Caco-2 (cell line): ENCODE measurements at places on chromosomes 1 and 21.

DNA sequence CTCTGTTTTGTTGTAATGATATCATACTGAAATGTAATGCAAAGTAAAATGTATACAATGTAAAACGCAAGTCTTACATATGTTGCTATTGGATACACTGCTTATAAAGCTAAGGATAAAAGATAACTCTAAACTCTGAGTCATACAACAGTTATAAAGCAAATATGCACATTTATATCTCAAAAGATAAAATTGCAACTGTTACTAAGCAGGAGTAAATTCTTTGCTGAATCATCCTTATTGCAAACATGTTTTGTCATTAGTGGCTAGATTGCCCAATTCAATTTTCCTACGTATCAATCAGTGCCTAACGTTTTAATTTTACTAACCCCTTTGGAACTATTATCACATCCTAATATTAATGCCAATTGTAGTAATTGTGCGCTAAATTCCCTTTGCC lies 762.9 kb downstream of the LTN1 start:
- DNase-seq: no peak

DNA sequence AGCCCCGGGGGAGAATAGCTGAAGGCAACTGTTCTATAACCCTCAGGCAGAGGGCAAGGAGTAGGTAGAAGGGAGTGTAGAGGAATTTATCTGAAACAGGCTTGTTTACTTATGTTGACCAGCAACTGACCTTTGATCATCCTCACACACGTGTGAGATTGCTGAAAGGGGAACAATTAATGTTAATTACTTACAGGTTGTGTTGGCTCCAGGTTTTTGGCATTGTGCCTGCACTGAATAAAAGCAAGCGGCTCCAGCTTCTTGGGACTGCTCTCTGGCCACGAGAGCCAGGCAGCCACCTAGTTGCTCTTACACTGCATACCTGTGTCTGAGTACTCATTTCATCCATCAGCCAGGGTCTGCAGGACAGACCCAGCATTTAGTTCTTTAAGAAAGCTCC lies 41.3 kb upstream of the ARHGEF10L start:
- peak; percentile 43 for DNase-seq

GRCh38 chr1:182069028-182069466 lies 7.5 kb upstream of the ZNF648 start:
- peak; percentile 76 for DNase-seq

- no peak for DNase-seq
These were observed 119.2 kb downstream of the SYF2 start for GRCh38 chr1:25113086-25113485.

- DNase-seq: no peak
These were observed 533.4 kb downstream of the MATN1 start for GRCh38 chr1:30189818-30190500.

DNA sequence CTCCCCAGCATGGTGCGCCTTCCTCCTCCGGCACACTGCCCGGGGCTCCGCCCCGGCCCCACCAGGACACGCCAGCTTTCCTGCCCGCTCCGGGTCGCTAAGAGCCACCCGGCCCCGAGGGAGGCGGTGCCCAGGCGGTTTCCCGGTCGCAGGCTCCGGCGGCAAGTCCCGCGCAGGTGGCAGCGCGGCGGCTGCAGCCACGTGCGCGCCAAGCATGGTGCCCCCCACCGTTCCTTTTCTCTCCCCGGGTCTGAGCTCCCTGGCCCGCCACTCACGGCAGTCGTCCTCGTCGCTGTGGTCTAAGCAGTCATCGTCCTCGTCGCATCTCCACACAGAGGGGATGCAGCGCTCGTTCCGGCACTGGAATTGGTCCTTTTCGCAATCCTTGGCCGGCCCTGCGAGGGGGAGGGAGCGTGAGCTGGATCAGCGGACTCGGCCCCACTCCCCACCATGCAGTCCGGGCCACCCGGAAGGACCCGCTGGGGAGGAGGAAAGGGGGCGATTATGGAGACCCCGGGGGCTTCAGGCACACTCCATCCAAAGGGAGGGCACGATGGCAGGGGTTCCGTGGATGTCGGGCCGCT lies 1.2 kb downstream of the LRP8 start:
- DNase-seq: peak; percentile 37

GRCh38 chr1:7580923-7581753 lies 190.0 kb upstream of the VAMP3 start:
- DNase-seq: peak; percentile 3

- no peak for DNase-seq
These were observed 360.4 kb upstream of the NR5A2 start for GRCh38 chr1:199667089-199667488.

DNA sequence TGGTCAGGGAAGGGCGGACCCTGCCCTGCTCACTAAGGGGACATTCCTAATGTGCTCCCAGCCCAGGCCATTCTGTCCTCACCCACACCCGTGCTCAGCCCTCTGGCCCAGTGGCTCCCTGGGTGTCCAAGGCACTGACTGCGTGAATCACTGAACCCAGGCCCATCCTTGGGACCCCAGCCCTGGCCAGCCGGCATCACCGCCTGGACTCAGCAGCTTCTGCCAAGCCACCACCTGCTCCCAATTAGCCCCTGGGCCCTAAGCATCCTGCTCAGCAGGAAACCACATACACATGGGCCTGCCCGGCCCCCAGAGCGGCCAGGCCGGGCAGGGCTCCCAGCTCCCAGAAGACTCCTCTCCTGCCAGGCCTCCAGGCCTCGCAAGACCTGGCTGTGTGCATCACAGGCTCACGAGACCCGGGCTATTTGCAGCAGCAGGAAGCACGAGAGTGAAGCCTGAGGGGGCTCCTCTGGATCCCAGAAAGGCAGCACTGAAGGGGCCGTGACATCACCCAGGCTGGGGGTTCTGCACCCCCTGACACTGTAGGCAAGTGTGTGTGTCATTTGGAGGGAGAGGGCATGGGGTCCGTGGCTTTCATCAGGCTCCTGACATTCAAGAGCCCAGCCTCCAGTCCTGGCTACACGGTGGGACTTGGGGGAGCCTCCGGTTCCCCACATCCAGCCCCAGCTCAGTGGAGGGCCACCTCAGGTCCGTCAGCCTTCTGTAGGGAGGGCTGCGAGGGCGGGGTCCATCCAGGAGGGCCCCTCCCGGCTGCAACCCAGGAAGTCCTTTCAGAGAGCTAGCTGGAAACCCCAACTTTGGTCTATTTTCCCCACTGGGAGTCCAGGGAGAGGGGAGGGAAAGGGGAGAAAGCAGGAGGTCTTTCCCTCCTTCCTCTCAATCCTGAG lies 1.6 kb downstream of the MFAP2 start:
- DNase-seq: no peak

GRCh38 chr1:108962681-108963051 lies 618 bp downstream of the CLCC1 start:
- DNase-seq: peak; percentile 47

GRCh38 chr1:199843861-199844260 lies 183.6 kb upstream of the NR5A2 start:
- DNase-seq: no peak

DNA sequence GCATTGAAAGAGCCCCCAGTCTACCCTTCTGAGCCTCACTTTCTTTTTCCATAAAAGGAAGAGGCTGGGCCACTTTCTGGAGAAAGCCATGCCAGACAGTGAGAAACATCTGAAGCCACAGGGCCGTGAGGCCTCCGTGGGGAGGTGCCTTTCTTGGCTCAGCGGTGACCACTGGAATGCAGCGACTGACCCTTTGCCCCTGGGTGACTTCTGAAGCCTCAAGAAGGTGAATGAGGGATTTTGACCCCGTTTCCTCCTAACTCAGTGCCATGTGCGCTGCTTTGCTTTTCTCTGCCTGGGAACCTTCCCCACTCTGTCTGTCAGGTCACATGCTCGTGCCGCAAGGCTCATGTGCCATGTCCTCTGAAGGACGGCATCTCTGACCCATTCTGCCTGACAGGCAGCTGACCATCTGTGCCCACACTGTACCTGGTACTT lies 44.7 kb upstream of the A3GALT2 start:
- peak; percentile 30 for DNase-seq

GRCh38 chr1:151002051-151002450 lies 4.7 kb downstream of the MINDY1 start:
- DNase-seq: no peak

DNA sequence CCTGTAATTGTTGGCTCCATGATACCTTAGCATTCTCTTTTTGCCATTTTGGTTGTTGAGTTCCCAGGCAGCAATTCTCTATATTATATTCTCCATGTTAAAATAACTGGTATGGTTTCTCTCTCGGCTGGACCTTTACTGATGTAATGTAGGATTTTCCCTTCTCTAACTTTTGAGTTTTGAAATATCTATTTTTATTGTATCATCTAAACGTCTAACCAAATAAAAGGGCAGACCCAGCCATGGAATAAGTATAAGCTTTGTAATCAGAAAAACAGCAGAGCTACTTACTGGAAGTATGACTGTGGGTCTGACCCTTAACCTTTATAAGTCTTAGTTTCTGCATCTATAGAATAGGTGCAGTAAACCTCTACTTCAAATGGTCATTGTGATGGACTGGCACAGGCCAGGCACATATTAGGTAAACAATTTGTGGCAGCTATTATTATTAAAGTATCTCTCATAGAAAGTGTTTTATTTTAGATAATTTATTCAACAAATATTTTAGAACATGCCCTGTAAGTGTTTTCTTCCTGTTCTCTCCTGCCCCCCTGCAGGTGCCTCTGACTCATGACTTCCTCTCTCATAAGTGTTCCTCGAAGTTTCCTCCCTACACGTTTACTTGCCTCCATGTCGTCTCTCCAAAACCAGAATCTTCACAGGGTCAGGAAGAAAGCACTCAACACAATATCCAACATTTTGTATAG lies 224.9 kb upstream of the FGGY start:
- no peak for DNase-seq

GRCh38 chr21:34223376-34223775 lies 140.4 kb upstream of the KCNE2 start:
- no peak for DNase-seq

GRCh38 chr1:91402023-91402422 lies 2.6 kb downstream of the HFM1 start:
- DNase-seq: no peak

DNA sequence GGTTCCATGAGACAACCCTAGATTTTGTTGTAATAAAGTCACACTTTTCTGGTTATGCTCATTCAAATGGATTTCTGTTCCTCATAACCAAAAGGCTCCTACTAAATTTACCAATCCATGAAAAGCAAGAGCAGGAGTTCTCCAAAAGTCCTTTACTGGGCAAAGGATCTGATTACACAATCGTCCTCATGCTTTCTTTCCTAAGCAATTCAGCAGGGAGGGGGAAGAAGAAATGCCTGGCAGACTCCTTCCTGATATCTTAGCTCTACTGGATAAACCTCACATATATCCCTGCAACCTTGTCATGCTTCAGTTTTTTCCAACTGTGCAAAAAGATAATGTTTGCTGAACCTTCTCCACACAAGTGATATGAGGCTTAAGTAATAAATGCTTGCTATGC lies 67.6 kb upstream of the GUCA2B start:
- no peak for DNase-seq

GRCh38 chr21:38958940-38959691 lies 153.4 kb downstream of the ETS2 start:
- DNase-seq: peak; percentile 52

DNA sequence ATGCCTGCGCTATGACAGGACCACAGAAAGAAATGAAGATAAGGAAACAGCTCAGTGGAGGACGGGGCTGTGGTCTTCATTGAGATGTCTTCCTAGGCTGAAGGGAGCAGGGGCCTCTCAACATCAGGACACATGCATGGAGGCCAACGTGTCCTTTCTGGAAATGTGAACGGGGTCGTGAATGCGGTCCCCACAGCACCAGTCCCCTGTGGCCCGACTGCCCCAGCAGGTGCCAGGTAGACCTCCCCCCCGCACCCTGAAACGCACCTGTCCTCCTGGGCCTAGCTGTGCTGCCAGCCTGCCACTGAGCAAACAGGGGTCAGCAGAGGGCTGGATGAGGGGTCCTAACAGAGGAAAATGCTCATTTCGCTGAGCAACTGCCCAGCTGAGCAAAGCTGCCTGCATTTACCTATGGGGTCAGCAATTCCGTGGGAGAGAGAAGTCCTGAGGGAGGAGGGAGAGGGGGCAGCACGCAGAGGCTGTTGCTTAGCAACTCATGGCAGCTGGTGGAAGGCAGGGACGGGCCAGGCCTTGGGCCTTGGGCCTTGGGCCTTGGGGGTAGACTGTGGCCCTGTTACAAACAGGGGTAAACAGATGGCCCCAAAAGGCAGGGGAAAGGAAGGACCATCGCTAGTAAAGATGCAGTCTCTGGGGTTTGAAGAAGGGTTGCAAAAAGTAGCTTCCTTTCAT lies 77.4 kb downstream of the NPHP4 start:
- no peak for DNase-seq

DNA sequence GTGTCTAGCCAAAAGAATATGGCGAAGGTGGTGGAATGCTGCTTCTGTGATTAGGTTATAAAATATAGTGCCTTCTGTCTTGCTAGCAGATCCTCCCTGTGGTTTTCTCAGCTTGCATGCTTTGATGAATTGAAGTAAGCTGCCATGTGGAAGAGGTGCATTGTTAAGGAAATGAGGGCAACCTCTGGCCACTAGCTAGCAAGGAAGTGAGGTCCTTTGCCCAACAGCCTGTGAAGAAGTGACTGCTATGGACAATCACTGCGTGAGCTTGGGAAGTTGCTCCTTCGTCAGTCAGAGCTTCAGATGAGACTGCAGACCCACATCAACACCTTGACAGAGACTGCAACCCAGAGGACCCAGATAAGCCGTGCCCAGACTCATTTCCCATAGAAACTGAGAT lies 109.4 kb downstream of the GIPC2 start:
- no peak for DNase-seq

GRCh38 chr1:156126043-156126629 lies 11.6 kb downstream of the LMNA start:
- no peak for DNase-seq

GRCh38 chr1:153883223-153883622 lies 39.5 kb downstream of the GATAD2B start:
- DNase-seq: no peak

DNA sequence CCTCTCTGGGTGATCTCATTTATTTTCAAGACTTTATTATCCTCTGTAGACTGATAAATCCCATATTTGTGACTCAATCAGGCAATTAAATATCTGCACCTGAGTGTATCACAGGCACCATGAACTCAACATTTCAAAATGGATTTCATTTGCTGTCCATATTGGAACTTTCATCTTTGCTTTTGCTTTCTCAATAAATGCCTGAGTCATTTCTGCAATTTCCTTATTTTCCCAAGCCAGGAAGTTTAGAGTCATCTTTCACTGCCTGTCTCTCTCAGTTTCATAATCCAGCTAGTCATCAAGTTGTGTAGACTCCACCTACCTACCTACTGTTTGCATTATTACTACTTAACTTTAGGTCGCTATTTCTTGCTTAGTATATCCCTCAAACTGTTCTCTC lies 540.9 kb downstream of the LMO4 start:
- no peak for DNase-seq

DNA sequence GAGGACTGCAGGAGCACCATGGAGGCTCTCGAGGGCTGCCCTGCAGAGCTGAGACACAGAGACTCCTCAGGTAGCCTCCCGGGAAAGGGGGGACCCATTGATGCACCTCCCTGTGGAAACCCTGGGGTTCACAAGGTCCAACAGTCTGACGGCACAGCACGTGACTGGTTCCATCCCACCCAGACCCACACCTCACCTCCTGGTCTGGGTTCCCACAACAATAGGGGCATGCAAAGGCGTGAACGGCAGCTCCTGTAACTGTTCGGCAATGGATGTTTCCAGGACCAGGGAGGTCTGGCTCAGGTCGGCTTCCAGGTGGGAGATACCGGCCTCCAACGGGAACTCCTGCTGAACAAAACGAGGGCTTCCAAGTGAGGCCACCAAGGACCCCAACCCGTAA lies 86.8 kb downstream of the NPHP4 start:
- DNase-seq: no peak
